NCI-H526 treated with DMSO at 0.1 percent for 48 hours (cell line): ENCODE measurements at places on chromosomes 1 and 21.
A peak's percentile ranks its signal among the peaks of the same experiment; 100 is the strongest.

DNA sequence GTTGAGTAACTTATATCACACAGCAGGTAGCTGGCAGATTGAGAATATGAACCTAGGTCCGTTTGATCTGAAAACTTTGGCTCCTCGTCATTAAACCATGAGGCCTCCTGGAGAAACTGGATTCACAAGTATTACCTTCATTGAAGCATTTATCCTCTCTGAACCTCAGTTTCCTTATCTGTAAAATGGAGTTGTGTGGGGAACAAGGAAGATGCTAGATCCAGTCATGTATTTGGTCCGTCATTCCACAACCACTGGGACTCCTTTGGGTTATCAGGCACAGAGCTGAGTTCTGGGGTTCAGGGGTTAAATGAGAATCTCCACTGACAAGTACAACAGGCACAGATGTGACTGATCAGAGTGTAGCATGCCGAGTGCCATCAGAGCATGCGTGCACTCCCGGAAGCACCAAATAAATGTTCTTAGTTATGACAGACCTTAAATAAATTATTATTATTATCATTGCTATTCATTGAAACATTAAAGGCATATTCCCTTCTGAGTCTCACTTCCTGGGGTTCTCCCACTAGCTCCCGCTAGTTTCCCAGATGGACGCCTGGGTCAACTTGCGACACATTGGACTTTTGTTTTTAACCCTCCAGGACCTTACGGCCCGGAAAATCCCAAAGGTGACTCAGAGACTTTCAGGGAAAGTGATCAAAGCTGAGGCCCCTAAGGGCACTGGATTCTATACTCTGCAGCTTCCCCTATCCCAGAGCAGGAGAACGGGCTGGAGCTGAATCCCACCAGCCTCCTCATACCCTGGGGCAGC is 130.6 kb downstream of the PLPP3 start:
- DNase-seq = no peak

GRCh38 chr1:178649582-178650350 is 75.3 kb upstream of the RALGPS2 start:
- no peak for DNase-seq

DNA sequence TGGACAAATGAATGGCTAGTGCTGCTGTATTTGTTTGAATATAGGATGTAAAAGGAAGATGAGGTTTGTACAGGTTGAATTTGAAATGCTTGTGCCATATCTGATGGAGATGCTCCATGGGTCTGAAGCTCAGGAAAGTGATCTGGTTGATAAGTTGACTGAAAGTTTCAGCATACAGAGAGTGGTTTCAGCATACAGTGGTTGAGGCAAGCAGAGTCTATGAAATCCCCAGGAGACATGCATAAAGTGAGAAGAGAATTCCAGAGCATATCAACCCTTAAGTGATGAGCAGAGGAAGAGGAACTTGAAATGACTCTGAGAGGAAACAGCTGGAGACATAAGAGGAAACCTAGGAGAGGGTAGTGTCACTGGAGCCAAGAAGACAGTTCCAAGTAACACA is 21.7 kb downstream of the TCHHL1 start:
- no peak for DNase-seq

DNA sequence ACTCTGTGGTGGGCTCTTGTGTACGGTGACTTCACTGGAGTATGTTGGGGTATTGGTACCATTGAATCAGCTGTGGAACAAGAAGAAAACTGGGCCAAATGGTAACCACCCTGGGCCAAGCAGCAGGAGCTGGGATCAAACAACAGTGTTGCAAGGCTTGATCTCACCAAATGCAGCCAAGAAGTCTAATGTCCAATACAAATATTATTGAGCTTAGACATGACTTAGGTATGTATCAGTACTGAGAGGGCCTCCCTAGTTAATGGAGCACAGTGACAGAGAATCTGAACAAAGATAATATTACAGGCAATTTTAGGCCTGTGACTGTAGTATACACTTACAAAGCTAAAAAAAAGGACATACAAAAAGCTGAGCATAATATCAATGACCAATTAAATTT is 604.8 kb downstream of the PLA2G4A start:
- no peak for DNase-seq

- no peak for DNase-seq
Observed at GRCh38 chr21:29308456-29308783, 9.7 kb downstream of the BACH1 start.

GRCh38 chr1:31376375-31377134 is 3.7 kb upstream of the FABP3 start:
- DNase-seq = no peak

- no peak for DNase-seq
Observed at GRCh38 chr1:237139732-237140131, 97.7 kb downstream of the RYR2 start.

GRCh38 chr21:32377991-32378390 is 14.8 kb downstream of the URB1 start:
- DNase-seq = no peak

GRCh38 chr1:243716906-243717305 is 133.1 kb downstream of the AKT3 start:
- no peak for DNase-seq

- no peak for DNase-seq
Observed at GRCh38 chr1:177596485-177596884, 373.4 kb downstream of the SEC16B start.

DNA sequence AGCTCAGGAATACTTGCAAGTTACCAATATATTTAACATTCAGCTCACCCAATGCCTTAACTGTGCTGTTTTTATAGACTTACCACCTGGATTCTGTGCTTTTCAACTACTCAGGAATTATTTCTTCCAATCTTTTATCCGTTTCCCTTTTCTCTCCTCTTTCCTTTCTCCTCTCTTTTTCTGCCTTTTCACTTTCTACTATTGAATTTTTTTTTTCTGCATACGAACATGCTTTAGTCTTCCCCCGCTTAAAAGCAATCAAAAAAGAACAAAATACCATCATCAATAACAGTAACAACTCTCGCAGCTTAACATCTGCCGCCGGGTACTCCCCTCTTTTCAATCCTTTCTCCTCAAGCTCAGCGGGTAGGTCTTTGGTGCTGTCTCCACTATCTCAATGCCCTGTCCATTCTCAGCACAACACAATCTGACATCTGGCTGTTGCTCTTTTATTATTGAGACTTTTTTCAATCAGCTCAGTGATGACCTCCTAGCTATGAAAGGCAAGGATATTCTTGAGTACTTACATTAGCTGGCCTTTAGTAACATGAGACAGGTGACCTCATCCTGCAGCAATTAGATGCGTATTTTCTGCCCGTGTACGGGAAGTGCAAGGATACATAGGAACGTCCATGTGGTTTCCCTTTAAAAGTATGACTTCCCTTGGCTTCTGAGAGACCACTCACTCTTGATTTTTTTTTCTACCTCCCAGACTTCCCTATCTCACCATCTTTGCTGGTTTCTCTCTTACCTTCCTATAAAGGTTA is 40.2 kb upstream of the SIPA1L2 start:
- no peak for DNase-seq

DNA sequence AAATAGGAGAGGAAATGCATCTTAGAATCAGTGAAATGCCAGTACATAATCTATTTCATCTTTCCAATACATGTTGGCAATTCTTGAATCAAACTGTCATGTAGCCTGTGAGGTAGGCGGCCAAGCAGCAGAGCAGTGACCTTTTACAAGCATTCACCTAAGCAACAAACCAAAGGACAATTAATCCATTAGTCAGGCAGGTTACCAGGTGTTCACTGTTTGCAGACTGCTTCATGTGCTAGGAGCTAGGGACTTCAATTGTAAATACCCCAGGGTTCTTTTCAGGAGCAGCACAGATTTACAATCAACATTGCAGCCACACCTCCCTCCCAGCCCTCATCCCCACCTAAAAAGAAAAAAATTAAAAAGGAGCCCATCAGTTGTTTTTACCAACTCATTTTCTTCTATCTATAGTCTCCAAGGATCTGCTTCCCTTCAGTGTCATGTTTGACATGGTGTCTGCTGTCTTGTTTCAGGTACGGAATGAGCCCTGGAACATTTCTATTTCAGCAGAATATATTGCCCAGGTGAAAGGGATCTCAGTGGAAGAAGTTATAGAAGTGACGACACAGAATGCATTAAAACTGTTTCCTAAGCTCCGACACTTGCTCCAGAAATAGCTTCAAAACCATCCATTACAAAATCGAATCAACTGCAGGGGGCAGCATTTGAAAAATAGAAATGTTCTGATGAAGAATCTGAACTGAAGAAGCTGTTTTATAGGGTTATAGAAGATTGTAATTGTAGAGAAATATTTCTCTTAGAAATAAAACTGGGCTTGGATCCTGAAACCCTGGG is 23.0 kb downstream of the TATDN3 start:
- no peak for DNase-seq

DNA sequence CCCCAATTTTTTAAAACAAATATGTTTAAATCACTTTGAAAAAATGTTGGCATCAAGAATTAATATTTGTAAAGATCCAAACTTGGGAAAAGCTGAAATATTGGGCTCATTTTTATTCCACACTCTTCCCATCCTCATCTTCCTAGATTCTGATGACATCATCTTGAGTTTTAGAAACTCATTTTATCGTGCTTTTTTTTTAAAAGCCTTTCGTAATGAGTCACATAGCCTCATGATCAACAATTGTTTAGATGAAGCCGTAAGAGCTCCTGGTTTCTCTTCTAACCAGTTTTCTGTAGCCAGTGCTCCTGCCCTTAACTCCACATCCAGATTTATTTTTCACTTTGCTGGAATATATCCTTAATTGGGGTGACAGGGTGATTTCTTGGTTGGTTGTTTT is 78.6 kb downstream of the POFUT2 start:
- no peak for DNase-seq

DNA sequence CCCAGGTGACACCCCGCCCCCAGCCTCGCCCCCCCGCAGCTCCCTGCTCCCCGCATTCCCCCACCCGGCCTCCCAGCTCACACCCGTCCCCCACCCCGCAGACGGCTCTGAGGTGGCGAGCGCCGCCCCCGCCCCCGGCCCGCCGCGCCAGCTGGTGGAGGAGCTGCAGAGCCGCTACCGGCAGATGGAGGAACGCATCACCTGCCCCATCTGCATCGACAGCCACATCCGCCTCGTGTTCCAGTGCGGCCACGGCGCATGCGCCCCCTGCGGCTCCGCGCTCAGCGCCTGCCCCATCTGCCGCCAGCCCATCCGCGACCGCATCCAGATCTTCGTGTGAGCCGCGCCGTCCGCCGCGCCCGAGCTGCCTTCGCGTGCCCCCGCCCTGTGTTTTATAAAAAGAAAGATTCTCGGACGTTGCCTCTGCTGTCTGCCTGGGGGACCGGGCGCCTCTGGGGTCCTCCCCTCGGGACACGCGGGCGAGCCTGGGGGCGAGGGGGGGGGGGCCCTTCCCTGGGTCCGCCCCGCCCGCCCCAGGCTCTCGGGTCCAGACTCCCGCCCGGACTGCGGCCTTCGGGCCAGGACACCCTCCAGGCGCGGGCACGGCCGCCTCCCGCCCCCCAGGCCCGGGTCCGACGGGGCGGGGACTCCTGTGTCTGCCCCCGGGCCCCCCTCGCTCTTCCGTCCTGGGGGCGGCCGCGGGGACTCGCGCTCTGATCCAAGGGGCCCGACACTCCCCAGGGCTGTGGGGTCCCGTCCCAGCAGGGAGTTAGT is 1.6 kb upstream of the MMP23B start:
- peak; percentile 81 for DNase-seq

DNA sequence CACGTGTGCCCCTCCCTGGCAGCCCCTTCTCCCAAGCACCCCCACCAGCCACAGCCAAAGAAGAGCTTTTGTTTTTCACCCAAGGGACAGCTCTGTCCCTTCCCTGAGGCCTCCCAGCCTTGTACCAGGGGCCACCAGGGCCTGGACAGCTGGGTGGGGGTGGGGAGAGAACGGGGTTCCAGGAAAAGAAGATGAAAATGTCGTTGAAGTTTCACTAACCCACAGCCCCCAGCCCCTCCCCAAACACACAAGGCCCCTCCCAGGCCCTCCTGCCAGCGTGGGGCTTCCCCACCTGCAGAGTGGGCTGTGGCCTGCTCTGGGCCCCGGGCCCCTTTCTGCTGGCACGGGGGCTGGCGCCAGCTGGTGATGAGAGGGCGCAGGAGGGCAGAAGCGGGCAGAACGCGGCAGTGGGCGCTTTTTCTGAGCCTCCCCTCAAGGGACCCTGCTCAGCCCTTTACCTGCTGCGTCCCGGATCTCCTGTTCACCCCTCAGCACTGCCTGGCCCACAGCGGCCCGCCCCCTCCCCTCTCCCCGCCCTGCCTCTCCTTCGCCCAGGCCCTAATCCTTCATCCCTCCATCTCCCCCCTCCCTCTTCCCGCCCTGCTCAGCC is 5.5 kb upstream of the ANKRD65 start:
- no peak for DNase-seq

DNA sequence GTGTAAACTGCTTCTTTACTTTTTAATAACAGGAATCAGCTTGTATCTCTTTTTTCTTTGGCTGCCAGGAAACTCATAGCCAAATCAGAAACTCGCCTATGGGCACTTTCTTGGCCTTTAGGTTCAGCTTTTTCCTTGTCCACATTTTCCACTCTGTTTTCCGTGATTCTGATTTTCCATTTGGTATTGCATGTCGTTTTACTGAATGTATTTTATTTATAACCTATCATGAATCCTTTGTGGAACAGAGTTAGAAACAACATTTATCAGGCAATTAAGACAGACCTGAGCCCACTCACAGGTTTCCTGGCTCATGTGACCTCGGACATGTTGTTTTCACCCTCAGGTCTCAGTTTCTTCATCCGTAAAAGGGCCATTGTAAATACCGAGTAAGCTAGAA is 5.3 kb upstream of the ECE1 start:
- no peak for DNase-seq
